GM19239 (cell line): ENCODE measurements at places on chromosomes 1 and 21.
A peak's percentile ranks its signal among the peaks of the same experiment; 100 is the strongest.

DNA sequence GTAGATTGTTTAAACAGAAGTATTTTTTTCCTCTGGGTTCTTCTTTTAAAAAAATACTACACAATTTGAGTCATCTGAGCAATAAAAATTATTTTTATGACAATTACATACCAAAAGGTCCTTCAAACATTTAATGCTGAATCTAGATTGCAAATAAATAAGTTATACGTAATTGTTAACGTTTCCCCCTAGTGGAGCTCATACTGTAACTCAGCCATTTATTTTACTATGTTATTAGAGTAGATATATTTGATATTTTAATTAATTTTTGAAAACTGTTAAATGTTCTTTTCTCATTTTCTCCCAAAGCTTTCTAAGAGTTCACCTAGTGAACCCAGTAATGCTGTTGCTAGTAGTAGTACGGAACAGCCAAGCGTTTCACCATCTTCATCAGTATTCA, 33.5 kb downstream of the ZMYM1 start:
- DNase-seq = no peak

GRCh38 chr1:32197074-32197473, 3.3 kb upstream of the CCDC28B start:
- no peak for DNase-seq

DNA sequence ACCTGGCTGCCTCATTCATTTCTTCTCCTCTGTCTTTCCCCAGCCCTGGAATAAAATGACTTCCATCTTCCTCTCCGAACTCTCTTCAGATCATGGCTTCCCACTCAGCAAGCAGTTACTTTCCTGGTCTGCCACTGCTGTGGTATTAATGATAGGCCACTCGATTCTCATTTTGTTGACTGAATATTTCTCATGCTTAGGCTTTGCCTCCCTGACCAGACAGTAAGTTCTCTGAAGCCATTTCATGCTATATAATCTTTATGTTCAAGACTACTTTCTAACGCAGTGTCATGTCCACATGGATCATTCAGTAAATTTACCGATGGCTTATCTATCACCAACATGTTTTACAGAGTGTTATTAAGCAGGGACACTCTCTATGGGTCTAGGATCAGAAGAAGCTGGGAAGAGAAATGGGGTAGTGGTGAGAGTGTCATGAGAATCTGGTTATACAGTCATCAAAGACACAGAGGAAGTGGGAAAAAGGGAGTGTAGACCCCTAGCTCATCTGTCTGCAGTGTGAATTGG, 20.6 kb downstream of the RUNX1 start:
- no peak for DNase-seq

- DNase-seq = peak; percentile 92
Measured at GRCh38 chr1:11478571-11479374, at the start of gene DISP3. Gene DISP3, plus strand, starts transcription at chr1:11479155. Its CDS starts 21,838 bp downstream, at chr1:11500993.

- no peak for DNase-seq
Measured at GRCh38 chr21:34195335-34195734, 122.0 kb downstream of the MRPS6 start.
